Mesothelial cell of epicardium (in vitro differentiated cells): ENCODE measurements at places on chromosomes 2 and 18. TPM values are rescaled to one million over a fixed set of nuclear protein-coding genes. Genes with fewer than 3 reads are reported as not detected.

Gene ALPG
- total RNA-seq = not detected in 3 replicates

Gene BUB1
- total RNA-seq = 20.2 to 21.2 TPM (median 21.2 TPM) in 3 replicates

Gene CYP26B1
- total RNA-seq = 1,290 to 1,322 TPM (median 1,292 TPM) in 3 replicates

Gene ARHGAP15
- 0.34 to 0.51 TPM (median 0.38 TPM) in 3 replicates for total RNA-seq

Gene UGT1A10
- total RNA-seq = not detected in 3 replicates

Gene GPR39
- total RNA-seq = 0.07 to 0.47 TPM (median 0.31 TPM) in 3 replicates

Gene CABYR
- 13.1 to 14.8 TPM (median 13.7 TPM) in 3 replicates for total RNA-seq

Gene FBXO15
- 1.6 to 2.3 TPM (median 2.2 TPM) in 3 replicates for total RNA-seq

Gene NOTO
- total RNA-seq = not detected in 3 replicates
